Right ventricle myocardium superior (tissue), 1 donor: ENCODE measurements at places on chromosomes 2 and 18. TPM values are rescaled to one million over a fixed set of nuclear protein-coding genes. Genes with fewer than 3 reads are reported as not detected.
A peak's percentile ranks its signal among the peaks of the same experiment; 100 is the strongest.

DNA sequence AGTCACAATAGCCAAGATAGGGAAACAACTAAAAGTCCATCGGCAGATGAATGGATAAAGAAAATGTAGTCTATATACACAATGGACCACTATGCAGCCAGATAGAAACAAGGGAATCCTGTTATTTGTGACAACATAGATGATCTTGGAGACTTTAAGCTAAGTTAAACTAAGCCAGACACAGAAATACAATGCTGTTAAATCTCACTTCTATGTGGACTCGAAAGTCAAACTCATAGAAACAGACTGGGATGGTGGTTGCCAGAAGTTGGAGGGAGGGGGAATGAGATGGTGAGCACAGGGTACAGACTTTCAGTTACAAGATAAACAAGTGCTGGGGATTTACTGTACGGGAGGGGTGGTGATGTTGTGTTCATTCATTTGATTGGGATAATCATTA lies 5.4 kb upstream of the CNDP1 start:
- DNase-seq: no peak

DNA sequence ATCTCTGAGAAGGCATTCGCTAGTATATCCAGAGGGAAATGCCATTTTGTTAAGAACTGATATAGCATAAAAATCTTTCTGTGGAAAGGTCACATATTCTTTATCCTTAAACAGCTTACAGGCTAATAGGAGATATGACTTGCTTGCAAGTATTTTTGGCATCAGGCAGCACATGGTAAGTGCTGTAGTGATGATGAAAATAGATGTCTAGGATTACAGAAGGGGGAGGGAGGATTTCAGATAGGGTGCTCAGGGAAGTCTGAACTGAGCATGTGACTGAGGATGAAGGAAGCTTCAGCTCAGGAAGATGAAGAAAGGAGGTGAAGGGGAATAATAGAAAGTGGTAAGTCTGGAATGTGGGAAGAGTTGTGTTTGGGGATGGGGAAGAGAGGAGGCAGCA lies 158.5 kb upstream of the NOSTRIN start:
- DNase-seq: no peak

GRCh38 chr2:60505880-60506260 lies 47.6 kb downstream of the BCL11A start:
- DNase-seq: no peak

DNA sequence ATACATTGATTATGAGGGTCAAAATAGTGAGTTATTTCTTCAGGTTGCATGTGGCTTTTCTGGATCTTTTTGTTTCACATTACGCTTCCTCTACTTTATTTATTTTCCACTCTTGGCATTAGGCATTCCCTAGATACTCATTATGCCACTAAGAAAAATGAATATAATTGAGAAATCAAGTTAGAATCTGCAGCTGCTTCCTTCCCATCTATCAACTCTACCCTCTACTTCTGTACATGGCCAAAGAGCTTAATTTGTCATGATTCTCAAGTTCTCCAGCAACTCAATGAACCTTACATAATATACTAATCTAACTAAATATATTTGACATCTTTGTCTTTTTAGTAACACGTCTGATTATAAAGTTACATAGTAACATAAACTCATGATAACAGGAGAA lies 598.1 kb upstream of the LRRTM4 start:
- DNase-seq: no peak

DNA sequence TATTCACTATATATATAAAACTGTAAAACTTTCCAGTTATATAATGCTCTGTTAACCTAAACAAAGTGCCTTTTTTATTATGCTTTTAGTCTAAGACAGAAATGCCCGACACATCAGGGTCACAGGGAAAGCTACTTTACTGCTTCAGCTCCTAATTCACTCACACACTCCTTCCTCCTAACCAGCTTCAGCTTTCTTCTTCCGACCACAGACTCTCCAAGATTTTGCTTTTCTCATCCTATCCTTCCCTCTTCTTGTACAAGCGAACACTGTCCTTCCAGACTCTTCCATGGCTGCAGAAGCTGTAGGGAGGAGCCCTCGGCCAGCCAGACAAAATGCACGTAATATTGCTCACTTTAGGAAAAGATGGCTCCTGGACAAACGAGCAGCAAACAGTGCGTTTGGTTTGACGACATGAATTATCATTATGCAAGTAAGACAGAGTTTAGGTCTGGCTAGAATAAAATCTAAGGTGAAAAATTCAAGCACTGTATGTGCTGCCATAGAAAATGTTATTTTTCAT lies 47.5 kb upstream of the HNRNPA3 start:
- DNase-seq: peak; percentile 52

GRCh38 chr2:20074901-20075300 lies 23.5 kb upstream of the LAPTM4A start:
- no peak for DNase-seq

DNA sequence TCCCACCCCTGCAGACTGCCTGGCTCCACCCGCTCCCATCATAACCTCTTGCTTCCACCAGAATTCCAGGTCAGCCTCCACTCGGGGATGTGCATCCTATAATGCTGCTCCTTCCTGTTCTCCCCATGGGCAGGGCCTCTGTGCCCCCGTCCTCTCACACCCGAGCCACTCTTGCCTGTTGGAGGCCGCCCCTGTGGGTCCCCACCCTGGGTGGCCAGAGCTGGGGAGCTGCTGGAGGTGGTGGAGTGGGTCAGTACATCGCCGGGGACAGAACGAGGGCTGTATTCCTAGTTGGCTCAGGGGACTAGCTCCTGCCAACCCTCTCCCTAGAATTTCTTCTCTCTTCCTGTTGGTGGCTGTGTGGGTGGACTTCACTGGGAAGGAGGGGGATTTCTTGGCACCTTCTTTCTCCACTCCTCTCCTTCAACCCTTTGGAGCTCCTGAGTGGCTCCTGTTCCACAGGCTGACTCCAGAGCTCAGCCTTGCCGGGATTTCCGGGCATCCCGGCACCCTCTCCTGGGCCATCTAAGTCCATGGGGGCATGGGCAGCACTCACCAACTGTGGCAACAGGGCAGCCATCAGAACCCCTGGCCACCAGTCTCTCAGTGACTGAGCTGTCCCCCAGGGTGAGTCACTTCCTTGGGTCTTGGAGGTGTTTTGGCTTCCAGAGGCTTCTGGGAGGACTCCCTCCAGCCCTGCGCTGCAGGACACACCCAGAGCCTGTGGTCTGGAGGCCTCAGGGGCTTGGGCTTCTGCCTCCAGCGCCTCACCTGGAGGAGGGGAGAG lies 88.2 kb upstream of the MCFD2 start:
- DNase-seq: no peak

DNA sequence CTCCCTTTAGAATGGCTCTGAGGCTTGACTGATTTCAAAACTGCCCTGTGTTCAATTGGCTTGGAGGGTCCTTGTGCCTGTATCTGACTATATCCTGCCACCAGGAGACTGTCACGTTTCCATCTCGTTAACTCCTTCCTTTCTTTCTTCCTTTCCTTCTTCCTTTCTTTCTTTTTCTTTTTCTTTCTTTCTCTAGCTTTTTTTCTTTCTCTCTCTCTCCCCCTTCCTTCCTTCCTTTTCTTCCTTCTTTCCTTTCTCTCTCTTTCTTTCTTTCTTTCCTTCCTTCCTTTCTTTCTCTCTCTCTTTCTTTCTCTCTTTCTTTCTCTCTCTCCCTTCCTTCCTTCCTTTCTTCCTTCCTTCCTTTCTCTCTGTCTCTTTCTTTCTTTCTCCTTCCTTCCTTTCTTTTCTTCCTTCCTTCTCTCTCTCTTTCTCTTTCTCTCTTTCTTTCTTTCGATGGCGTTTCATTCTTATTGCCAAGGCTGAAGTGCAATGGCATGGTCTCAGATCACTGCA lies 38.1 kb upstream of the EML6 start:
- no peak for DNase-seq

DNA sequence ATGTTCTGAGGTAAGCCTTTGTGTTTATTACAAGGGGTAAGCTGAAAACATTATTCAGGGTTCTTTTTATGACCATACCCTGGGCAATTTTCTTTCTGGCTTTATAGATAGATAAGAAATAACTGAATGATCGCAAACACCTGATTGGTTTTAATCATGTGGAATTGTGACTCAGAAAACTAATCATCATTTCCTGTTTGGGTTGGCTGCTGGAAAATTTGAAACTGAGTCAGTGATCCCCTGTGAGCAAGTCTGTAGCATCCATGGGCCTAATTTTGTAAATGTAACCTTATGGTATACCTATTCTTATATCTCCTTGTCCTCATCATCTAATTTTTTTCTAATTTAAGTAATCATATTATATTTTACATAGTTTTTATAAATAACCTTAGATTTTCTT lies 34.3 kb downstream of the CCDC68 start:
- DNase-seq: no peak

DNA sequence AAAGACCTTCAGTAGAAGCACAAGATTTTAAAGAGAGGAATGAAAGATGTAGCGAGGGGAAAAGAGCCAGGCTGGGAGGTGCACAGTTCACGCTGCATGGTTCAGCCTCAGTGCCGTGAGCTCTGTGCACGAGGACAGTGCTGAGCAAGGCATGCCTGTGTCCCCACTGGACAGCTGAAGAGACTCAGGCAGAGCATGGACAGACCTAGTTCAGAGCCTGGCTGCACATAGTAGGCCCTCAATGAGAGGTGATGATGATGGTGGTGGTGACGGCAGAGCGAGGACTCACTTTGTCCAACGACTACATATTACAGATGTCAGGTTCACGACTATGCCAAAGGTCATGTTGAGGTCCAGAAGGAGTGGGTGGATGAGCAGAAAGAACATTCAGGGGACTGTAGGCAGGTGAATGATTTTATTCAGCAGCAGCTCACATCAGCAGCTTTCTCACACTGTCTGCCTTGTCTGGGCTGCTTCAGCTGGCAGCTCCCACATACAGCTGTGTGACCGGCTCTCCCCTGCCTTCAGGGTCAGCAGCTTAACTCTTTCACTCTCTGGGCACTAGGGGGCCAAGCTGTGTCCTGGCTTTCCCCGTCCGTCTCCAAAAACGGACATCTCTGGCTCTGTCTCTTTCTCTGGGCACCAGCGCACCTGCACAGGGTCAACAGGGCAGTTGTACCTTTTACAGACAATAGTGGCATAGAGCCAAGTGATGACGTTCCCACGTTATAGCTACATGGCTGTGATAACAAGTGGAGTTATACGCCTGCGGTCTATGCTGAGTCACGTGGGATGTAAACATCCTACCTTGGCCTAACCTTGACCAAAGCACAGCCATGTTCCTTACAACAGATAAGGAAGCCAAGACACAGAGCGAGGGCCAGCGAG lies 128.8 kb upstream of the MSH6 start:
- DNase-seq: no peak

GALNT3 gene
- total RNA-seq: 0.19 TPM

GPR155 gene
- 14.7 TPM for total RNA-seq

GPR17 gene
- not detected for total RNA-seq

DDX18 gene
- 22.1 TPM for total RNA-seq

ARMC9 gene
- total RNA-seq: 0.89 TPM

MPV17 gene
- 37.2 TPM for total RNA-seq

CAB39 gene
- 80.9 TPM for total RNA-seq

PLGLB2 gene
- 1.4 TPM for total RNA-seq
